ENCODE measurements at places on chromosomes 7 and 10.
A peak's percentile ranks its signal among the peaks of the same experiment; 100 is the strongest.

DNA sequence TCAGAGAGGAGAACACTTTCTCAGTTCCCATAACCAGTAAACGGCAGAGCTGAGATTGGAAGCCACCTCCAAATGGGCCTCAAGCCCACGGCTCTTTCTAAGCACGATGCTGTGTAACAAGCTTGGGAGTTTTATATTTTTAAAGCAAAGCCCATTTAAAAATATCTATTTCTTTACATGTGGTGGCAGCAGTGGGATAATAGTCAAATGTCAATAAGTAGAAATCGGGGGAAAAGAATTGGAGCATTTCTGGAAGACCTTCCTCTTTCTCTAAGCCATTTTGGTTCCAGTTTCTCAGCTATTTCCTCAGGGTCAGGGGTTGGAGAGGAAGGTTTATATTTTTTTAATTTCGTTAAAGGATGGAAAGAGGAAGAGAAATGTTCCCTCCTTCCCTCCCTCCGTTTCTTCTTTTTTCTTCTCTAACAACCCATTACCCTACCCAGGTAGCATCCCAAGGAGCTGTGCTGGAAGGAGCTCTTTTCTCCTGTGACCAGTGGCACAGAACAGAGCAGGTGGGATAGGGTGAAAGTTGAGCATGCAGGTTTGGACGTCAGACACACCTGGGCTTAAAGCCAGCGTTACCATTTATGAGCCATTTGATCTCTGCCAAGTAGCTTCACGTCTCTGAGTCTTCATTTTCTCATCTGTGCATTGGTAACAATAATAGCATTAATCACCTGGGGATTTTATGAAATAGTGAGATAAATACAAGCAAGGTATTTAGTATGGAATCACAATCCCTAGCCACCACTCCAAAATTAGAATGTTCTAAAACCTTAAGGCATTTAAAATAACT, 515.7 kb downstream of the RPS24 start:
- peak; percentile 27 for DNase-seq

GRCh38 chr7:2474813-2475677, 1.2 kb downstream of the GRIFIN start:
- no peak for DNase-seq

GRCh38 chr10:62805231-62806099, 945 bp downstream of the ADO start:
- peak; percentile 61 for DNase-seq

DNA sequence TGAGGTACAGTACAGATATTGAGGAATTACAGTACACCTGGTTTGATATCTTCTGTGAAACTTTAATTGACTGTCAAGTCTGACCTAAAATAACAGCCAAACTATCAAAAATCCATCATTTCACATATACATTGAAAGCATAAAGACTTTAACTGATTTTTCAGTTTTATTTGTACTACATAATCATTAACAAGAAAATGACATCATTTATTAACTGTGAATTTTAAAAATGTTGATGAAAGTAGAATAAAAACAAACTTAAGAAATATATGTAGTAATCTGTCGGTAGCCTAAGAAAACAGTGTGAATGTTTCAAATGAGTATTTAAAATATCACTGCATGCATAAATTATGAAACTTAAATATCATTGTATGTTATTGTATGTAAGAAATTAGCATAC, 836.7 kb upstream of the GHITM start:
- no peak for DNase-seq

GRCh38 chr7:100836812-100837098, 9.4 kb upstream of the EPHB4 start:
- no peak for DNase-seq

DNA sequence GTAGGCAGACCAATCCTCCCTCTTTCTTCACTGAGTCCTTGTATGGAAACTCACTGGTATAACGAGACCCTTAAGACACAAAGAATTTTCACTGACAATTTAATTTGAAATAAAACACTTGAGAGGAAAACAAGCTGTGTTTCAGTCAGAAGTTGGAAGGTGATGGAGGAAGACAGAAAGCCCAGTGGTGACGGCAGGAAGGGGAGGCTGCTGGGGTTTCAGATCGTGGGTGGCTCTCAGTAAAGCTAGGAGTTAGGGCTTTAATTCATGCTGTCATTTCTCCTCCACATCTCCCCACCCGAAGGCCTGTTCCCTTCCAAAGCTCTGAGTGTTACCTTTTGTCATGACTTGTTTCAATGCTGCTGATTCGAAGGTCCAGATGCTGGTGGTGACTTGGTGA, 605.2 kb upstream of the DPP6 start:
- no peak for DNase-seq

- no peak for DNase-seq
These were observed 28.4 kb upstream of the EIF5AL1 start for GRCh38 chr10:79483948-79484347.

GRCh38 chr10:11097686-11098085, 80.0 kb downstream of the CELF2 start:
- no peak for DNase-seq

GRCh38 chr10:93512565-93512964, 16.2 kb downstream of the CEP55 start:
- no peak for DNase-seq

GRCh38 chr10:89556600-89556999, 21.2 kb upstream of the SLC16A12 start:
- no peak for DNase-seq

DNA sequence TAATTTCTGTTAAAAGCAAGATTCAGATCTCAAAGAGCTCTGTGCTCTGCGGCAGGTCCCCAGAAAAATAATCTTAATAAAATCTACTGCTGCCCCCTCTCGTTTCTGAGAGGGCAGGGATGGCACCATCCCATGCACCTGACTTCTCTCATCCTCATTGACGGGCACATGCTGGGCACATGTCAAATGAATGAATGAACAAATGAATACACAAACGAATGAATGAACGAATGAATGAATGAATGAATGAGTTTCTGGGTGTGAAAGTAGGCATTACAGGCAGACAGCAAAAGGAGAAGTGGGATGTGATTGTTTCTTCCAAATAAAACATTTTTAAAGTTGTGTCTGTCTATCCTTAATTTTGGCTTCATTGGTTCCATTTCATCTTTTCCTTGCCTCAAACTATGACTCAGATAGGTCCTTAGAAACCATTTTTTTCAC, 398.1 kb upstream of the PRKCQ start:
- DNase-seq = no peak

DNA sequence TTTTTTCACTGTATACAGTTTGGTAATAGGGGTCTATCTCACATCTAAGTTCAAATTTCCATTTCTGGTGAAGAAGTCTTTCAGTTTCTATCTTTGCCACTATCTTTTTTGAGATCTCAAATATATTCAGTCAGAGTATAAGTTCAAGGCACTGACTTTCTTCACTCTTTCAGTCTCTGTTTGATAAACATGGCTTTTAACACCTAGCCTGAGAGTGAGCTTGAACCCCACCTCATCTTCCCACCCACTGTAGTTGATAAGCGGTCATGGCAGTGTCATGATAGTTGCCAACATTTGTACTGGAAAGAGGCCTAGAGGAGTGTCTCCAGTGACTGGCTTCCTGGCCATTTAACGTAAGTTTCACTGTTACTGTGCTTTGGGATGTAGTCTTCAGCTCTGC, 41.2 kb upstream of the AGR3 start:
- DNase-seq = no peak

GRCh38 chr7:552868-553635, 33.4 kb upstream of the PDGFA start:
- no peak for DNase-seq

- no peak for DNase-seq
These were observed 4.9 kb downstream of the IFIT1B start for GRCh38 chr10:89382757-89383156.

All from inflammatory macrophage (primary cell).